ENCODE measurements at places on chromosomes 1 and 21.
A peak's percentile ranks its signal among the peaks of the same experiment; 100 is the strongest.

DNA sequence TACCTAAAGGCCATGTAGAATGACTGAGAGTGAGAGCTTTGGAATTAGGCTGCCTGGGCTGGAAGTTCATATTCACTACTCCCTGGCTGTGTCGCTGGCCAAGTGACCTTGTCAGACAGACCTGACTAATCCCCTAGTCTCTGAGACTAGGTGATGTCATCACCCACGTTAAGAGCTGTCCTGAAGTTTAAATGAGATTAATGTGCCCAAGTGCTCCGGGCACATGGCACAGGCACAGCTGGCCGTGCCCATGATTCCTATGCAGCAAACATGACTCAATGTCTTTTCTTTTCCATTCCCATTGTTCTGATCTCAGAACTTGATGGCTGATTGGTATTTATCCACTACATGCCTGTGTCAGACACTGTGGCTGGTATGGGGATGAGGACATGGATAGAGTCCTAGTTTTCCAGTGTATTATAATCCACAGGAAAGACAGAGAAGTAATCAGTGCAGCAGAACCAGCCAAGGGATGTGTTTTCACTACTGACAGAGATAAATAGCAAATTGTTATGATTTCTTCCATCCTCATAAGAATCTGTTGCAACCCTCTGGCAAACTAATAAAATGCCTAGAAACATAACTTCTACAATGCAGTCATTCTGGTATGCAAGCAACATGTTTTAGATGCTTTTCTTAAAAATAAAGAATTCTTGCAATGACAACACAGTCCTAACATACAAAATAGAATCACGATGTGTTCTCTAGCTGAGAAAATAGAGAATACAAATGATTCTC, 180.9 kb downstream of the PCP4 start:
- no peak for DNase-seq

DNA sequence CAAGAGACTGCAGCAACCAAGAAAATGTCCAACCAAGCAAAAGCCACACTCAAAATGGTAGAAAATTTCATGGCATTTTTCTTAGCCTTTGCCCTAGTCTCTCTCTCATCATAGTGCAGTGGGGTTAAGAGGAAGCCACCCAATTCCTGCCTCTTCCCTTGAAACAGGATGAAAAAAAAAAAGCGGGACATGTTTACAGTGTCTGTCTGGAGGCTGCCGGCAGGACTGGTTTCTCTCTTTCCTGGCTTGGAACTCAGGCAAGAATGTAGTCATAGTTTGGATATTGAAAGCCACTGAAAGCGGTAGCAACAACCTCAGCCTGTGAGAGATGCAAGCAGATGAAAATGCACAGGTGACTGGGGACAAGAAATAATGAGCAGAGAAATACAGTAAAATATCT, 13.3 kb upstream of the TNFSF18 start:
- DNase-seq, result no peak

GRCh38 chr1:191943684-191944083, 214.6 kb upstream of the RGS18 start:
- DNase-seq, result no peak

GRCh38 chr1:66274634-66275033, 259.3 kb upstream of the SGIP1 start:
- no peak for DNase-seq

- DNase-seq, result no peak
Measured at GRCh38 chr1:15191770-15192169, 38.2 kb downstream of the TMEM51 start.

DNA sequence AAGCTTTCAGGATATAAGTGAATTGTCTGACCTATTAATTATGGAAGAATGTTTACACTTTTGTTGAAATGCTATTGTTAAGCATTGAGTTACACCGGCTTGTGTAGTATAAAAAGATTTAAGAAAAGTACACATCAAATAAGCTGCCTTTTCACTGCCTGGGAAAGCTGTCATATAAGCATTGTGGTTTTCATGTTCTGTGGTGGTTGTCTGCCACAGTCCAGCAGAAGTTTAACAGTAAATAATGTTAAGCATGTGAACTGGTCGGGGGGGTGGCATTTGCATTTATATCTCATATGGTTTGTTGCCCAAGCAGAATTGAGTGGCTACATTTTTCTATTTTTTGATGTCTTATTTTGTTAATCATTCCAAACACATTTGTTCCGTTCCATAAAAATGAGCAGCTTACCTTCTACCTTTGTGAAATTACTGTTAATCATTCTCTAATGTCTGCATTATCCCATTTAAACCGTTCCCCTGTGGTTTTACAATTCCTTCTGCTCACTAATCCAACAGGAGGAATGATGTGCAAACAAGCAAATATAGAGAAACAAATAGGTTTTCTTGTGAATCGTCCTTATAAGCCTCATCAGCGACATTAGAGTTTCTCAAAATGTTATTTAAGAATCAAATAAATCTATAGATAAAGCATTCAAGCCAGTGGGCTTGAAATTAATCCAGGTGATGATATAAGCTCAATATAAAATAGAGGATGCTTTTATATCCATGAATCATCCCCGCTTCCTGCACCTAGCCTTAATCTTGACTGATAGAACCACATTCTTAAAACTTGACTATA, 160.8 kb upstream of the SAMSN1 start:
- DNase-seq, result no peak

- no peak for DNase-seq
Measured at GRCh38 chr21:37870221-37870620, 46.0 kb downstream of the KCNJ6 start.

DNA sequence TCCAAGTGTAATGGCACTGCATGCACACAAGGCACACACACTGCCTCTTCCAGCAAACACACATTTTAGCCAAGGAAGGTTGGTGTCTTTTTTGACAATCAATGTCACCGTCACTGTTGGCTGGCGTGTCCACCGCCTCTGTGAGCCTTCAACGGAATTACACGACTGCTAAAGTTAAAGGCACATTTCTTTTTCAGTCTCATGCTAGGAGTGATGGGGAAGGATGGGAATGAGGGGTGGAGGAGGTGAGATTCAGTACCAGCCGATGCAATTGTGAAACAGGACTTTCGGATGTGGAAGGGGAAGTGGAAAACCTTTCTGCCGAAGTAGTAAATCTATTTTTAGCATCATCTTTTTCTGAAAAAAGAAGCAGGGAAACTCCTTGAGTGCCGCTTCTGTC, 1.4 kb downstream of the ELAVL4 start:
- no peak for DNase-seq

DNA sequence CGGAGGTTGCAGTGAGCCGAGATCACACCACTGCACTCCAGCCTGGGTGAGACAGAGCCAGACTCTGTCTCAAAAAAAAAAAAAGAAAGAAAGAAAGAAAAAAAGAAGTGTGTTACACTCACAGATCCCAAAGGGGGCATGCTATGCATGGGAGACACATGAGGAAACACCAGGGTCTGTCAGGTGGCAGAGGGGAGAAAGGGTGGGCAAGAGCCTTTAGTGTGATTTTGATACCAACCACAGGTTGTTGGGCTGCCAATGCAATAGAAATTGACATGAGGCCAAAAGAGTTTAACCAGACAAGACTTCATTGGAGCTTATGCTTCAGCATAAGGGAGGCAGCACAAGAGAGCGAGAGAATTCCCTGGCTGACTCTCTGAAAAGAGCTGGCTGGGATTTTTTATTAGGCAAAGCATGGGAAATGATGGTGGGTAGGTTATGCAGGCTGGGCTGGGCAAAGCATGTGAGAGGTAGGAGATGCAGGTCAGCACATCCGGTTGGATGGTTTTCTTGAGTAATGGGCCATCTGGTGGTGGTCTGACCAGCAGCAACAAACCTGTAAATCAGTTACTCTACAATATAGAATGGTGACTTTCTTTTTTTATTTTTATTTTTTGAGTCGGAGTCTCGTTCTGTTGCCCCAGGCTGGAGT, 11.7 kb upstream of the EXTL1 start:
- no peak for DNase-seq

- peak; percentile 72 for DNase-seq
Measured at GRCh38 chr1:205484985-205485967, 19.2 kb upstream of the CDK18 start.

- peak; percentile 85 for DNase-seq
Measured at GRCh38 chr1:16122916-16123315, 33.0 kb downstream of the EPHA2 start.

DNA sequence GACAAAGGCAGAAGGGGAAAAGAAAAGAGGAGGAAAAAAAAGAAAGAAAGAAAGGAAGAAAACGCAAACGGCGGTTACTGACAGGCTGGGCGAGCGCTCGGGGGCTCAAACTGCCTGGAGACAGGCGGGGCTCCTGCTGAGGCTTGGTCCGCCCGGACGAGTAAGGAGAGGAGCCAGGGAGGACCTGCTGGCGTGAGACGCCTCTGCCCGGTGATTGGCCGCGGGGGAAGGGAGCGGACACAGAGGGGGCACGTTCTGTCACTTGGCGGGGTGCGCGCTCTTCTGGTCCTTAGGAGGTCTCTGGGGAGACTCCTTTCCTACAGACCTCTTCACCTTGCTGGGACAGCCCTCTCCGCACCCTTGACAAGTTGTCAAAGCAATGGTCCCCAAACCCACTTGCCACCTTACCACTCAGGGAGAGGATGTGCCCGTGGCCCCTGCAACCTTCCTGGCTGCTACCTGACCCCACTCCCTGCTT, 791 bp upstream of the PIK3R3 start:
- DNase-seq, result no peak

GRCh38 chr1:33292726-33293340, 28.1 kb downstream of the A3GALT2 start:
- DNase-seq, result no peak

DNA sequence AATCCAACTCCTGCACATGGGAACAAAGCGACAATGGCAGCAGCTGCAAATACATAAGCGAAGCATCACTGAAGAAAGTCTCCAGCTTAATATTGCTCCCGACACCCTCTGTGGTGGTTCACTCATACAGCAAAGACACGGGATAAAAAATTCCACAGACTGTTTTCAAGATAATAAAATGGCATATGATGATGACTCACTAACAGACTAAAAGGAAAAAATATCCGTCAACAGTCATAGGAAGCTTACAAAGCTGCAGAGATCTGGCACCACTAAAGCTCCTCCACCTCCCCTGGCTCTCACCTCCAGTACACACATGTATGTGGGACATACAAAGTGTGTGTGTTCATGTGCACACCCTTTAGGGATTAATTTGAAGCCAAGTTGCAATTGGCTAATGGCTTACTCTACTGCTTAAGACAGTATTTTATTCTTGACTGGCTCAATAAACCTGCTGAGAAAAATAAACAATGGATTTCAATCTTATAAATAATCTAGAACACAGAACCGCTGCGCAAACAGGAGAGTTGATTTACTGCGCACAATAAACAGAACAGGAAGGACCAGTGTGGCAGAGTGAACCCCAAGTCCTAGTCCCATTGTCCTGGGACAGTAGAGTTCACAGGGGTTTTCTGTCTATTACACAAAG, 94.4 kb downstream of the SLC45A1 start:
- peak; percentile 93 for DNase-seq

DNA sequence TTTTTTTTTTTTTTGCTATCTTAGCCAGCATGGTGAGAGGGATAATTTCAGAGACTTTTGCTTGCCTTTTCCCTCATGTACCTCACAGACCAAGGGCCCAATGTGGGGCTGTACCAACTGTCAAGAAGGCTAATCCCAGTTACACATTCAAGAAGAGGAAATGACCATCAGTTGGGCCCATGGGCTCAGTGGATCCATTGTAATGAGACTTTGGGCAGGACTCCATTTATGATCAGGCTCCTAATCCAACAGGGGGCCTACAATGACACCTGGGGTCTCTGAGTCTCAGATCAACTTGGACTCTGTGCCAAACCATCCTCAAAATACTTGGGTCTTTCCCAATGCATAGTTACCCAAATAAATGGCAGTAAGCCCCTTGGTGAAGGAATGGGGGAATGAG, 450.4 kb upstream of the VAMP3 start:
- no peak for DNase-seq

DNA sequence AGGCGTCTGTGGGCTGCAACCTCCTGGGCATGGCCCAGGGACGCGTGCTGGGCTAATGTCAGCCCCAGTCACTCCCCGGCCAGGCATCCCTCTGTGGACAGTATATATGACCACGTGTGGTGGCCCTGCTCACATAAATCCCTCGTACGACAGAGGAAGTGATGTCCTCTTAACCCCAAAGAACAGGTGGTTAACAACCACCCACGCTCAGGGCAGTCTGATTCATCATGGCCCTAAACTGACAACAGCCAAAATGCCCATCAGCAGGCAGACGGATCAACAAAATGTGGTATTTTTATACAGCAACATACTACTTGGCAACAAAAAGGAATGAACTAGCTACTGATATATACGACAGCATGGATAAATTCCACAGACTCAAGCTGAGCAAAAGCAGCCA, 51.0 kb downstream of the ECE1 start:
- DNase-seq, result no peak

GRCh38 chr1:9691691-9692090, 40.2 kb downstream of the PIK3CD start:
- no peak for DNase-seq

DNA sequence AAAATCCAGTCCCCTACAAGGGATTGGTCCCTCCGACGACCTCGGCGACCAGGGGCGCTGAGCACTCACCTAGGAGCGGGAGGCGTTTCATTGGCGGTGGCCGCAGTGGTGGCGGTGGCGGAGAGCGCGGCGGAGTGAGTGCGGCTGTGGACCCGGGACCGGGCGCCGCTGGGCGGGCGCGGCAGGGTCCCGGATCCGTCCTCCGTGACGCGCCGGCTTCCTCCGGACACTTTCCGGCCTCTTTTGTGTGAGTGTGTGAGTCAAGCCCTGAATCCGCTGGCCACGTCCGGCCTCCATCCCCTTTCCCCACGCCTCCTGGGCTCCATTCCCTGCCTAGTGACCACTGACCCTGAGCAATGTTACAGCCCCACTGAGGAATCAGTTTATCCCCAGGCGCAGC, at the start of gene ADGRL4:
TSS of gene ADGRL4 (minus strand) at position 167 of the 400 bp plus-strand sequence. CDS start at position 91, 76 bp downstream.
- peak; percentile 80 for DNase-seq

DNA sequence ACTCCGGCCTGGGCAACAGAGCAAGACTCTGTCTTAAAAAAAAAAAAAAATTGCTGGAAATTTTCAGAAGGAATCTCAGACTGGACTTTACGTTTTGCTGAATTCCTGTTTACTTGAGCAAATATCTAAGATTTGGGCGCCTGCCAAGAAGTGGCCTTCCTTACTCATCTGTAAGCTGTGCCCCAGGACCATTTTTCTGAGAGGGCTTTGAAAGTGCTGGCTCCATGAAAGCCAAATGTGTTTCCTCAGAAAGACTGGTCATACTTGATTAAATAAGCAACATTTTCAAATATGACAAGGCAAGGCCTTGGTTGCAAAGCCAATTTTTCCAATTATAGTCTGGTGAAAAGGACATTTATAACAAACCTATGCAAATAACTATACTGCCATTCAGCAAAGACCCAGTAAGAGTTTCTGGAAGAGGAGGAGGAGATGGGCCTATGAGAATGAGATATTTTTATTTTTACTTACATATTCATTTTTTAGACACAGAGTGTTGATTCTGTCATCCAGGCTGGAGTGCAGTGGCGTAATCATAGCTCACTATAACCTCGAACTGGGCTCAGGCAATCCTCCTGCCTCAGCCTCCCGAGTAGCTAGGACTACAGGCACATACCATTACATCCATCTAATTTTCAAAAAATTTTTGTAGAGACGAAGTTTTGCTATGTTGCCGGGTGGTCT, 56.3 kb upstream of the HTR1D start:
- DNase-seq, result peak; percentile 90

- DNase-seq, result peak; percentile 73
Measured at GRCh38 chr21:42258150-42258884, 39.4 kb downstream of the ABCG1 start.

- no peak for DNase-seq
Measured at GRCh38 chr1:245124644-245125043, 30.1 kb upstream of the KIF26B start.

All from cardiac fibroblast (primary cell).